Gastroesophageal sphincter (tissue), 4 donors: ENCODE measurements at places on chromosomes 6 and 20. TPM values are rescaled to one million over a fixed set of nuclear protein-coding genes. Genes with fewer than 3 reads are reported as not detected.

DNA sequence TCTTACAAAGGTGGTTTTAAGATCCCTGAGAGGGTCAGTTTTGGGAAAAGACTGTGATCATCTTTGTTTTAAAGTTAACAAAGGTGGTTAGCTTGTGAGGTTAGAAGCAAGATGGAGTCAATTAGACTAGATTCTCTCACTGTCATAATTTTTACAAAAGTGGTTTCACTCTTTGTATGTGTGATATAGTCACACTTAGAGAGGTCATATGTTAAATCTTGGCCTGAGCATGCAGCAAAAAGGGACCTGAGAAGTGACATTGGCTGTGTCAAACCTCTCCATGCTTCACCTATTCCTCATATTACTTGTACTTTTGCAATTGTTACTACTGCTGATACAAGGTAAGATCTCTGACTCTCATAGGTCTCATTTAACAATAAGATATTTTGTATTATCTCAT lies 368.0 kb downstream of the TBC1D32 start:
- H3K4me3 ChIP-seq: no peak overlapping the region
- H3K27me3 ChIP-seq: no peaks in the 10 kb centered on the region
- H3K36me3 ChIP-seq: no peaks in the 10 kb centered on the region
- no peaks in the 10 kb centered on the region for H3K4me1 ChIP-seq

Gene ERVFRD-1
- not detected for total RNA-seq

DNA sequence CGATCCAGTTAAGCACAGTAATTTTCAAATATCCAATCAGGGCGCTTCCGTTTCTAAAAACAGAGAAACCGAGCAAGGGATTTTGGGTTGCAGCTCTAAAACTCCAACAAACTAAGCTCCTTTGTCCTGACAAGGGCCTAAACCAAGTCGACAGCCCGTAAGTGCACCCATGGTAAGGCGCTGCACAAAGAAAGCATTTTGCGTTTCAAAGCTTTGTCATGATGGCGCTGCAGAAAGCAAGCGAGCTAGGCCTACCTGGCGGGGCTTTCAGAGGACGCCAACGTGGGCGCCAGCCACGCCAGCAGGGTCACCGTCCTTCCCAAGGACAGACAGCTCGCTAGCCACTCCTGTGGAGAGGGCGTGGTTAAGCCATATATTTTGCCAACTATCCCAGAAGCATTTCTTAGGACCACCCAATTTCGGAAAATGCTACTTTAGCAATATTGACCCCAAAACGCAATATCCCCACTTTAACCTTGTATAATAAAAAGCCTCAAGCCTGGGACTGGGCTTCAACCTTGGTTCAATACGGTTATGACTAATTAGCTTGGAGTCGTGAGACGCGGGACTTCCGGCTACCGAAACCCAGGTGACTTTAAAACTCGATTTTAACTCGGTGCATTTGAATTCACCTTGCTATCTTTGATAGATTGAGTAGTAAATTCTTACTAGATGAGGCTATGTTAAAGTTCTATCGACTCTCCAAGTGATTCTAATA lies 53.8 kb downstream of the TRIM38 start:
- no peaks in the 10 kb centered on the region for H3K27me3 ChIP-seq
- H3K36me3 ChIP-seq: no peaks in the 10 kb centered on the region
- ATAC-seq: no peak
- H3K27ac ChIP-seq: peak overlapping the region; percentile 85

- no peak for ATAC-seq
- no peaks in the 10 kb centered on the region for H3K27me3 ChIP-seq
- peaks cover 11% of the 10 kb centered on the region for H3K4me1 ChIP-seq
These were observed 195.7 kb downstream of the CD83 start for GRCh38 chr6:14313248-14313647.

DNA sequence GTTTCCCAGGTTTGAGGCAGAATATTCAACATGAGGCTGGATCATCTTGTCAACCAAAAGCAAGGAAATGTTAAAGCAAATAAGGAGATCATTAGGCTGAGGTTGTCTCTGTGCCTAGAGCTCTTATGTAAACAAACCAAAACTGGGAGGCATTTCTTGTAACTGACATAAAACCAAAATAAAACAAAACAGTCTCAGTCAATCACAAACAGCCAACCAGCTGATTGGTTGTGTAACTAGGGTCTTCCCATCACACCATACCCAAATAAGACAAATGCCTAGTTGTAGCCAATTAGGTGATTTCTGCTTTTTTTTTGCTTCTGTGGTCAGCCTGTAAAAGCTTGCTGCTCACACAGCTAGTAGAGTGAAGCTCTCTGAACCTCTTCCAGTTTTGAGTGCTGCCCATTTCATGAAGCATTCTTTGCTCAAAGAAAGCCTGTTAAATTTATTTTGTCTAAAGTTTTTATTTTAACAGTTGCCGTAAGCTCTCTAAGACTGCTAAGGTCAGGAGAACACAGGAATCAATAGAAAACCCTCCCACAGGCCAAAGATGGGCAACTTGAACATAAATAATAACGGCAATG lies 8.9 kb upstream of the FITM2 start:
- no peaks in the 10 kb centered on the region for H3K4me1 ChIP-seq
- H3K36me3 ChIP-seq: no peaks in the 10 kb centered on the region
- no peak for ATAC-seq
- H3K27ac ChIP-seq: no peak overlapping the region
- H3K27me3 ChIP-seq: peaks cover 28% of the 10 kb centered on the region

Gene PLEKHG1
- 13.5 TPM for total RNA-seq
